B cell (primary cell): ENCODE measurements at places on chromosomes 1 and 21. TPM values are rescaled to one million over a fixed set of nuclear protein-coding genes. Genes with fewer than 3 reads are reported as not detected.

DNA sequence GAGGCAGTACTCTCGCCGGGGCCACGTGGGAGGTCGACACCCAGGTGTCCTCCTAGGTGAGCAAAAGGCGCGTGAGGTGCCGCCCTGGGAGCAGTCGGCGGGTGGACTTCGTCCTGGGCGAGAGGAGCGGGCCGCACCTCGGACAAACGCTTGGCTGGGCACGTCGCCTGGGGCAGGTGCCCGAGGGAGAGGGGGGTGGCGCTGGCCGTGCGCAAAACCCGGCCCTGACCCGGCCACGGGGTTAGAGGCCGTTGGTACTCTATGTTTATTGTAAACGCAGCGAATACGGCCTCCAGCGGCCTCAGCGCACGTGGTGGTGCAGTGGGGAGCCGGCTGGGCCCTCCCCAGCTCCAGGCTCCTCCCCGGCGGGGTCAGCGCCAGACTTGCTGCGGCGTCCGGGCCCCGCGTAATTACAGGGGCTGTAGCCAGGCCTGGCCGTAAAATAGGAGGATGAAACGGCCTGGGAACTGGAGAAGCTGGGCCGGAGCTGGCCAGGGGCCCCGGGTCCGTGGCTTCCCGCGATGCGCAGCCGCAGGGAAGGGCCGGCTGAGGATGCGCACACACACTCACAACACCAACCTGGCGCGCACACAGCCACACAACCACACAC is 1.6 kb upstream of the EFNA1 start:
- DNase-seq = no peak

DNA sequence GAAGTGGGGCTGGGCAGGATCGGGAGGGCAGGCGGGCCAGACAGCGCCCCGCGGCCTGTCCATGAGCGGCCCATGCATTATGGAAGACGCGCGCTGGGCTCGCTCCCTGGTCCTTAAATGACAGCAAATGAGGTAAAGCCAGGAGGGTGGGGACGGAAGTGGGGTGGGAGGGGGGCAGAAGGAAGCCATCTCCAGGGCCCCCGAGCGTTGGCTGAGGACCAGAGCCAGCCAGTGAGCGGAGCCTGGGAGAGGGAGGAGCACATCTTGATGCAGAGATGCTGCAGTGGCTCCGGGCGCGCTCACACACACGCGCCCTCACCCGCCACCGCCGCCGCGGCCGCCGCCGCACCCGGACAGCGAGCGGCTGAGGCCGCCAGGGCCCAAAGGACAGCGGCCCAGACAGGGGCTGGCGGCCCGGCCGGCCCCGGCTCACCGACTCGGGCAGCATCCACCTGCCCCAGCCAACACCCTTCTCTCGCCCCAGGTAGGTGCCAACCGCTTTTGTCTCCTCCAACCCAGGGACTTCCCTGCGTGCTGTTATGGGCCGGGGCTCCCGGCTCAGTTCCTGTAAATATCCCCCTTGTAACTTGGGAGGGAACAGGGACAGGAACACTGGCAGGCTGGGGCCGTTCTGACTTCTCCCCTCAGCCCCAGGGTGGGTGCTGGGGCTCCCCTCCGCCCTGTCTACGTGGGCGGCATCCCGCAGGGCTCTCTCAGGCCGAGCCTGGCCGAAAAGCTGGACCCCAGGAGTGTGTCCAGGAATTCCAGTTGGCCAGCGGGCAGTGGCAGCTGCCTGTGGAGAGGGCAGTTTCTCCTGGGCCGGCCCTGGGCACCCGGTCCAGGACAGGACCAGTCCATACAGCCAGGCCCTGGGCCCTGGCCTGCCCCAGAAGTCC is at the start of gene CNTN2:
Gene CNTN2, plus strand, starts transcription at position 302 of the 896 bp plus-strand sequence. CDS start 9,974 bp downstream, outside the sequence.
- no peak for DNase-seq

DNA sequence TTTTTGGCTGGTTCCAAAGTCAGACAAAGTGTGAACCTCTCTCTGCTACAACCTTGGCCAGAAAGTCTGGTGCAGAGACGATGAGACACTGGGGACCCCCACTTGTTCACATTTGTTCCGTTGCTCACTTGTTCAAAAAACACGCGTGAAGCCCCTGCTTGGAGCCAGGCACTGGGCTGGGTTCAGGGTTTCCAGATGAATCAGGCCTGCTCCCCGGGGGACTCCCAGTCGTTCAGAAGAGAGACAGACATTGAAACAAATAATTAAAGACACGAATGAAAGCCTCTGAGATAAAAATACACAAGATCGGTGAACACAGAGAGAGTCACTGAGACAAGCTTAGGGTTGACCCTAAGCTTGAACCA is 101.5 kb upstream of the RUNX3 start:
- no peak for DNase-seq

Gene FCRL6
- 0.81 and 1.2 TPM in 2 replicates for polyA plus RNA-seq

- DNase-seq = no peak
Observed at GRCh38 chr1:206524739-206525364, 17.5 kb downstream of the RASSF5 start.

Gene FCRL5
- 80.1 and 108 TPM in 2 replicates for polyA plus RNA-seq

GRCh38 chr1:81846630-81847029 is 45.9 kb downstream of the ADGRL2 start:
- no peak for DNase-seq

Gene ORC1
- polyA plus RNA-seq = 0.71 and 0.78 TPM in 2 replicates

DNA sequence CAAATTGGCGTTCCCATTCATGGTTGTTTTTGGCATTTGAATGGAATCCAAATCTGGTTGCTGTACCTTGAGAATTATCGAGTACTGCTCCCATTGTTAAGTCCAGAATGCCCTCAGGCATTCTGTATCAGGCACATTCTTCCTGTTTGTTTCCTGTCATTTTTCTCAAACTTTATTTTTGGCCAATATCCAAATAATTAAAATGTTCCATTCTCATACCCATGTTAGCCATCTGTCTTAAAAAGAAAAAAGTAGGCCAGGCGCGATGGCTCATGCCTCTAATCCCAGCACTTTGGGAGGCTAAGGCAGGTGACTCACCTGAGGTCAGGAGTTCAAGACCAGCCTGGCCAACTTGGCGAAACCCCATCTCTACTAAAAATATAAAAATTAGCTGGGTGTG is 29.3 kb upstream of the SHISA4 start:
- DNase-seq = no peak

DNA sequence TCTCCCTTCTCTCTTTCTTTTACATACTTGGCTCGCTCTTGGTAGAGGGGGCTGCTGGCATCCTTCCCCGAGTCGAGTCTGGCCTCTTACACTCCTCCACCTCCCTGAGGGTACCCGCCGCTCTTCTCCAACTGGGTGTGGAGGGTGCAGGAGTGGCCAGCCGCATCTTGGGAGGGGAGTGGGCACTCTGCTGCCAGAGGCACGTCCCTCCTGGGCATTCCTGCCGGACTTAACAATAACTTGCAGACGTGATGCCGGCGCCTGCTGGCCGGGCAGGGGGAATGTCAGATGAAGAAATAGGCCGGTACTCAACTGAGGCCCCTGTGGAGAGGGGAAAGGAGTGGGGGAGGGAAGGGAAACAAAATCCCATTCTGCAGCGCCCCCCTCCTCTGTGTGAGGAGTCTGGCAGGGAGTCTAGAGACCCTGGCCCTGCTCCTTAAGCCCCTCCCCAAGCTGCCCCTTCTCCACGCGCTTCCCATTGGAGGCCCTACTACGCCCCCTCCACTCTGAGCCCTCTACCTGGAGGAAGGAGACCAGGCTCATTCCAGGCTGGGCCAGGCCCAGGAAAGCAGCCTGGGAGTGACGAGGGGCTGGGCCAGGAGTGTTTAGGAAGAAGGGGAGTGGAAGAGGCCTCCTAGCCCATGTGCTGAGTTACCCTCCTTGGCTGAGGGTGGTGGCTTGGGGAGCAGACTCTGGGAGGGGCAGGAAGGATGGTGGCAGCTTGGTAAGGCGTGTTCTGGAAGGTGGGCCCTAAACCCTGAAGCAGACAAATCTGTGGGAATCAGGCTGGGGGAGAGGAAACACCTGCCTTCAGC is 1.8 kb downstream of the ATP2B4 start:
- DNase-seq = no peak

- DNase-seq = no peak
Observed at GRCh38 chr1:238944028-238944427, 442.3 kb upstream of the CHRM3 start.

- DNase-seq = no peak
Observed at GRCh38 chr1:248094884-248095283, at the start of gene OR2L13. Gene OR2L13 (plus strand): TSS chr1:248095184. CDS start chr1:248099376, 4,192 bp downstream.

DNA sequence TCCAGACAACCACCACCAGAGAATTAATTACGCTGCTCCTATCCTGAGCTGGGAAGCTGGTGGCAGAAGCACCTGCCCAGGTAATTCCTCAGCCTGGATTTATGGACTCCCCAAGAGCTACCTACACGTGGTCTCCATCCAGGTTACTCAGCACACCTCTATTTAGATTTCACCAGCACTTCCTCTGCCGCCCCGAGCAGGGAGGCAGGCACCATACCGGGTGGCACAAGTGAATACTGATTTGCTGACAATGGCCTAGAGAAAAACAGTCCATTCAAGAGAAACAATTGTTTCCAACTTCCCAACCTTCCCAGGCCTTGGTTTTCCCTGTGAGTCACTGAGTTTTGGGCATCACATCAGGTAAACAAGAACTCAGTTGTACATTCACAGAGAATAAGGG is 134.3 kb downstream of the MATN1 start:
- no peak for DNase-seq

Gene KRTAP12-2
- polyA plus RNA-seq = not detected in 2 replicates

GRCh38 chr1:219383281-219383680 is 209.6 kb downstream of the LYPLAL1 start:
- no peak for DNase-seq

Gene KRTAP21-2
- not detected in 2 replicates for polyA plus RNA-seq

GRCh38 chr1:47725000-47725473 is 272.1 kb downstream of the TRABD2B start:
- DNase-seq = no peak

DNA sequence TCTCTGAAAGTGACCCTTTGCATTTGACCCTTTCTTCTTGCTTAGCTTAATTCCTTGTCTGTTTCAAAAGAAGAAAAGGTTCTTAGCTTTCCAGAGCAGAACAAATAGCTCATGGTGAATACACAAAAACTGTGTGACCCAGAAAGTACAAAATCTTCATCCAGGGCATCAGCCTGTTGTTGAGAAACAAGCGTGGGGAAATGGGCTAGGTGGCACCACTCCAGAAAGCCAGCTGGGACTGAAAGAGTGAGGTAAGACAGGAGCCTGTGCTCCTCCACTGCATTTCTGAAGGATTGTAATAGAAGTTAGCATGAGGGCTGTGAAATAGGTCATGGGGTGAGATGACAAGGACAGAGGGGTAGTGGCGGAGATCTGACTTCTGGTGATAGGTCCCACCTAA is 45.8 kb downstream of the CYP2J2 start:
- DNase-seq = no peak

GRCh38 chr1:105204836-105205371 is 1455.2 kb downstream of the AMY1C start:
- no peak for DNase-seq

DNA sequence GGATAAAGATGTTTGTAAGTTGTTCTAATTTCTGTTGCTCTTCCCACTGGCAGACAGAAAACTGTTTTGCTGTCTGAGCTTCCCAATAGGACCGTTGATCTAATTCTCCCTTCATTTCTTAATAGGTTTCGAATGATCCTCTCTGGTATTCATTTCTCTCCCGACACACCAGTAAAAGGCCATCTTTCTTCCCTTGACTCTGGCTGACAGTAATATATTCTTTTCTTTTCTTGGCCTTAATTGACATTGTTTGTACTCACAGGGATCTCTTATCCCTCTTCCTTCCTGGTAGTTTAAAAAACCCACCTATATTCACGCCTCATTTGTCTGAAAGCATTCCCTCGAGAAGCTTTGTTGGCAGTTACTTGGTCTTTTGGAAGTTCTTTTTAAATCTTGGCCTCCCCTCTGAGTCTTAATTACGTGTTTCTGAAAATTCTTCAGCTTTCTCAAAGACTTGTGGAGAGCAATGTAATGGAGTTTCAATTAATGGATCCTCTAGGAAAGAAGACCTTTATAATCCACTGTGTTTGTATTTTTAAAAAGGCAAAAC is 40.3 kb downstream of the MAP10 start:
- no peak for DNase-seq

DNA sequence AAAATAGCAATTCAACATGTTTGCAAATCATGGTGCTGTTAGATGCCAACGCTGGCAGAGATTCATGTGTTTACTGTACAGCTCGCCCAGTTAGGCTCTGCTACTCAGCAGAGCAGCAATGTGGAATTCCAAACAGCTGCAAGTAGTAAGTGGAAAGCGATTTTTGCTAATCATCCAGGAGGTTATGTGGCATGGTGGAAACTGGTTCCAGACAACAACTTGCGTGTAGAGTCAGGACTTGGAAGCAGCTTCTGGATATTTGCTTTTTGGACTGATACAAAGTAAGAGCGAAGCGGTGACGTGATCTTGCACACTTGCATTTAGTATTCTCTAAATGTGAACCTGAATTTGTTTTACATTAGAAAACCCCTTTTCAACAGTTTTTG is 27.1 kb upstream of the HHAT start:
- DNase-seq = no peak

Gene GREM2
- not detected in 2 replicates for polyA plus RNA-seq

DNA sequence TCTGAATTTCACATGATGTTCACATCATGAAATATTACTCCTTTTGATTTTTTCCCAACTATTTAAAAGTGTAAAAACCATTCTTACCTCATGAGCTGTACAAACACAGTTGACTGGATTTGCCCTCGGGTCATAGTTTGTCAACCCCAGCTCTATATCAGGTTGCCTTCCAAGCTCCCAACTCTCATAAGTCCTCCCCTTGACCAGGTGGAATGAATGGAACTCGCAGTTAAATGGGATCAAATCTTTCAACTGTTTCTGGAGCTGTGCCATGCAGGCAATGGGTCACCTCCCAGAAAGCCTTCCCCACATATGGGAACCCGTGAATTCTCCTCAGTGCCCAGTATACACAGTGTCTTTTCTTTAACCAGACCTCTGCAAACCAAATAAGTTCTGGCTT is 169.8 kb upstream of the FOXD3 start:
- DNase-seq = no peak

GRCh38 chr1:204459706-204460105 is 34.9 kb downstream of the PIK3C2B start:
- no peak for DNase-seq

DNA sequence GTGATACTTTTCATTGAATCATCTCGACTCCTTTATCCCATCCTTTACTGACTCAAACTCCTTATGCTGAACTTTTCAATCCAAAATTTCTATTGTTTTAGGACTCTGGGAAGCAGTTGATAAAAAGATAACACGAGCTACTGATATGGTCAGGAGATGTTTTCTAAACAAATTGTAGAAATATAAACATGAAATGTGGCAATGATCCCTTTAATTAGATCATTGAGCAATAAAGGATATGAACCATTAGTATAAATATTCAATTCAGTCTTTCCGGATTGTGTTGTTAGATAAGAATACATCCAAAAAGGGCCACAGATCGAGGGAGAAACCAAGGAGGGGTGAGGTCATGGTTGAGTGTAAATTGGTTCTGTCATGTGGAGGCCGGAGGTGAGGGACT is 88.4 kb downstream of the NID1 start:
- no peak for DNase-seq

GRCh38 chr21:31136891-31137290 is 98.6 kb upstream of the KRTAP19-8 start:
- DNase-seq = peak; percentile 14

Gene BMP8A
- 1.0 and 1.1 TPM in 2 replicates for polyA plus RNA-seq

GRCh38 chr1:45359882-45360513 is 19.8 kb upstream of the MUTYH start:
- DNase-seq = peak; percentile 77

Gene PAX7
- polyA plus RNA-seq = not detected in 2 replicates

Gene FBXO44
- polyA plus RNA-seq = 88.8 and 101 TPM in 2 replicates

- DNase-seq = no peak
Observed at GRCh38 chr1:145906954-145907753, 2.7 kb downstream of the ITGA10 start.

GRCh38 chr1:23836037-23836436 is 10.8 kb upstream of the HMGCL start:
- no peak for DNase-seq

- no peak for DNase-seq
Observed at GRCh38 chr21:44487831-44488230, 32.5 kb downstream of the LRRC3 start.
